Urothelium cell line (cell line): ENCODE measurements at places on chromosomes 11 and 22.

DNA sequence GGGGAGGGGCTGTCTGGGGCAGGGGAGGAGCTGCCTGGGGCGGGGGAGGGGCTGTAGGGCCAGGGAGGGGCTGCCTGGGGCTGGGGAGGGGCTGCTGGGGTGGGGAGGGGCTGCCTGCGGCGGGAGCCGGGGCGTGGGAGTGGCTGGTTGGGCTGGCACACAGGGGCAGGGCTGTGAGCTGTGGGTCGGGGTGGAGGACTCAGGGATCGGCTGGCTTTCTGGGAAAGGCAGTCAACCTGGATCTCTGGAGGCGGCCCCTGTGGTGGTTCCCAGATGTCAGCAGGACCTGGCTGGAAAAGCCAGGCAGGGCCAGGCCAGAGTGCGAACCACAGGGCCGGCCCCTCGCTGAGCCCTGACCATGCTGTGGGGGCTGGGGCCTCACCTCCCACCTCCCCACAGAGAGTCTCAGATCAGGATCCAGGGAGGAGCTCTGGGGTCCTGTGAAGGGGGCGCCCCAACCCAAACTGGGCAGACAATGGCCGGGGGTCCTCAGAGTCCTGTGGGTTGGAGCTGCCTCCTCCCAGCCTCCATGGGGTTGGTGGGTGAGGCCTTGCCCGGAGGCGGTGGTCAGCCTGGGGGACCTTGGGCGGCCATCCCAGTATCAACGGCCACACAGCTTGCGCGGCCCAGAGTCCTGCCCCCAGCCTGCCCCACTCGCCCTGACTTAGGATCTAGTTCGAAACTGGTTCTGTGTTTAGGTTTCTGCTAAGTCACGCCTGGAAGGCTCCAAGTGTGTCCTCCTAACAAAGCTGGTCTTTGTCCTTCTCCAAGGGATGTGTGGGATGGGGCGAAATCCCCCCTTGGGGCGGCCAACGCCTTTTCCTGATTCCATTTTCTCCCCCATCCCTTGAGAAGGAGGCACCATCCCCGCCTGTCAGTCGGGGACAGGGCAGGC lies 1.9 kb downstream of the MUC5B start:
- DNase-seq = no peak

GRCh38 chr11:120391854-120392253 lies 55.6 kb downstream of the ARHGEF12 start:
- no peak for DNase-seq

- DNase-seq = no peak
Observed at GRCh38 chr11:132033051-132033450, 662.6 kb downstream of the NTM start.

GRCh38 chr11:122696662-122697061 lies 41.1 kb downstream of the UBASH3B start:
- DNase-seq = no peak

DNA sequence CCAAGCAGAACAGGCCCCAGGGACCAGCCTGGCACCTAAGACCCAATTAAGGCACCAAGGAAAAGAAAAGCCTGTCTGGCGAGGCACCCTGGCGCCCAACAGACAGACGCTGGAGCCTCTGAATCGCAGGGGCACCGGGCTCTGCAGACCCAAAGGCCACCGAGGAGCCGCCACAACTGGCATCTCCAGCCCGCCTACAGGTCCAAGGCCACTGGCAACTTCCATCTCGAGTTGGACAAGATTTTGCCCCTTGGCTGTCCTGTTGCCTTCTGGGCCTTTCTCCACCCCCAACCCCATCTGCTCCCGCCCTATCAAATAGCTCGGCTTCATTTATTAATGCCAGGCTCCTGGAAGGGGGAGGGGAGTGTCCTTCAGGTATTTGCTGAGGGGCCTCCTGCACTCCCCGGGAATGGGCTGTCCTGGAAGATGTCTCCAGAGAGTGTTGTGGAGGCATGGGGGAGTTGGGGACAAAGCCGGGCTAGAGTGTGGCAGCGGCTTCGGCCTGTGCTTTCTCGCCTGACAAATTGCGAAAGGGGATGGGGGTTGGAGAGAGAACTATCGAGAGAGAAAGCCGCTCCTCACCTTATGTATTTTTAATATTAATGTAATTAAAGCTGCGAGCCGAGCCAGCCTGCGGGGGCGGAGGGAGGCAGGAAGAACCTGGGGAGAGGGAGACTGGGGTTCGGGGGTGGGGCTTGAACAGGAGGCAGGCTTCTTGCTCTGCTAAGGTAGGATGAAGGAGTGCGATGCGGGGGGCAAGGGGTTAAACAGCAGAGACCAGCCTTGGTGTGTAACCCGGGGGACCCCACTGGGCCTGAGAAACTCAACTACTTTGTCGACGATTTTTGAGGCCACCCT lies 2.0 kb downstream of the DSCAML1 start:
- no peak for DNase-seq

DNA sequence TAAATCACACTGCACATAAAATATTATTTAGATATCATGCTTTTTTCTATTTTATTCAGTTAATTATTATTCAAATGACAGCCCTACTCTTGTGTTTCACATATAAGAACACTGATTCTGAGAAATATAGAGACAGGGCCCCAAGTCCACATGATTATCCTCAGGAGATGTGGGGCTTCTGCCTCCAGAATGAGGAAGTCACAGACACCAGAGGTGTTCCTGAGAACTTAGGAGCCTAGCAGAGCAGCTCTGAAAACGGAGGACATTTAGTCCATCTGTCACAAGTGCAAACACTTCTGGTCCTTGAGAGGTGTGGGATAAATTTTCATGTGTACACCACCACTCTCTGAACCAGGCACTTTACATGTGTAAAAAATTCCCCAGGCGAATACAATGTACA lies 26.2 kb downstream of the TRIM66 start:
- no peak for DNase-seq

DNA sequence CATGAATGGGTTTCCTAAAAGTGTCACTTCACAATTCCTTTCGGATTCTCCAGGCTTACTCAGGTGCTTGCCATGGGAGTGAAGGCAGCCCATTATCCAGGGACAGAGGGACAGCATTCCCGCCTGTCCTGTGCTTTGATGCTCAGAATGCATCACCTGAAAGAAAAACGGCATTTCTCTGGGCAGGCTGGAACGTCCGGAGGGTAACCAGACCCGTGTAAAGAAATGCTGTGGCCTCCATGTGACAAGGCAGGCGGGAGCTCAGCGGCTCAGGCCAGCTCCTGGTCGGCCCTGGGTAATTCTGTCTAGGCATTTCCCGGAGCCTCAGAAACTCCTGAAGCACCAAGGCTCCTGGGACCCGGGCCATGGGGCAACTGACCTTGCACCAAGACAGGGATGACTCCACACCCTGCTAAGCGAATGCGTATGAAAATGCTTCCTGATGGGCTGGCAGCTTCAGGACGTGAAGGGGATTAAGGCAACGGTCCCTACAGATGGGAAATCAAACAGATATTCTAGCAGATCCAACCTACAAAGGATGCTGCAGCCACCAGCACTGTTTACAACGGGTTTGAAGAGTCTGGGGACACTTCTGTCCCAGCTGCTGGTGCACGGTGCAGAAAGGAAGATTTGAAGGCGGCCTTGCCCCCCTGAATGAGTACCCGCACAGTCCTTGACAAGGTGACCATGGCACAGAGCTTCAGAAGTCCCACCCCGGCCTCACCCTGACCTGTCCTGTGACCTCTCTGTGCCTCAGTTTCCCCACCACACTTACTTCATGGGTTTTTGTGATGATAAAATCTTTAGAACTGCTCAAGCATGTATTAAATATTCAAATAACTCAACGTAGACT lies 13.6 kb upstream of the FGF3 start:
- no peak for DNase-seq

- no peak for DNase-seq
Observed at GRCh38 chr22:25718135-25718840, 23.7 kb upstream of the MYO18B start.

- DNase-seq = no peak
Observed at GRCh38 chr22:30675436-30675835, 7.8 kb upstream of the DUSP18 start.

DNA sequence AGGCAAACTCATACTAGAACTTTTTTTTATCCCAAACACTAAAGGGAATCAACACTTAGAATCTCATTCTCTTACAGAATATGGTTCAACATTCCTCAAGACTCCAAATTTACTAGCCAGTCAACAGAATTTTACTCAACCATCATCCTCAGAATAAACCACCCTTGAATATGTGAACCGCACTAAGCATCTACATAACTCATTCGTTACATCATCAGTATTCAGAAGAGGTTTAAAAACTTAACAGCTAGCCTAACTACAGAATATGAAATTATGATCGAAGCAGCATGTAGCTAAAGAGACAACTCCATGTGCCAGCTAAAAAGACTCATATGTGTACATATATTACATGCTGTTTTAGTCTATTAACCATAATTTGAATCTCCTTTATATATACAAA lies 47.9 kb downstream of the CLDN25 start:
- DNase-seq = no peak

- DNase-seq = no peak
Observed at GRCh38 chr22:44519886-44520285, 21.9 kb upstream of the RTL6 start.

GRCh38 chr11:69861901-69862300 lies 42.7 kb upstream of the FGF3 start:
- no peak for DNase-seq

GRCh38 chr22:44571566-44572413 lies 73.8 kb upstream of the RTL6 start:
- no peak for DNase-seq

GRCh38 chr11:122360875-122361274 lies 244.9 kb upstream of the BLID start:
- DNase-seq = no peak

GRCh38 chr22:29060251-29060869 lies 1.3 kb downstream of the C22orf31 start:
- no peak for DNase-seq

DNA sequence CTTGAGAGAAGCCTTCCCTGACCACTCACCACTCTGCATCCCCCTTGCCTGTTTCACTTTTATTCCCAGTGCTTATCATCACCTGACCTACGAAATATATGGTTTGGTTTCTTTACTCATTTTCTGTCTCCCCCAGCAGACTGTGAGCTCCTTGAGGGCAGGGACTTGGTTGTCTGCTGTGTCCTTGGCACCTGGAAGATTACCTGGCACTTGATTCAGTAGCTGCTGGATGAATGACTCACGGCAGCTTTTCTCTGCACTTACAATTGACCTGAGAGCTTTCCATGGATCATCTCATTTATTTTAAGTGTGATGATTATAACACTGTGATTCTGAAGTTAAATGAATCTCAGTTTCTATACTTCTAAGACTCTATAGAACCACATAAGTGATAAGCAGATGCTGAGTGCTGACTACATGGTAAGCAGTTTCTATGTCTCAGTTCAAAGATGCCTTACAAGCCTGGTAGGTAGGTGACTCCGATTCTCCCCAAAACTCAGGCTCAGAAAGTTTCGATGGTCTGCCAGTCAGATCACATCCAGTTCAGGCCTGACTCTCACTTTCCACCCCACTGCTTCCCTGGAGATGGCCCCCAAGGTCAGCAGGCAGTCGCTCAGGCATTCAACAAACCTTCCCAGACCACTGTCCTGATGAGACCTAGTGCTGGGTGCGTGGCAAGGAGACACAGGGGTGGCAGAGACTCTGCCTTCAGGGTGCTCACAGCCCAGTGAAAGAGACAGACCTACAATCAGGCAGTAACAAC lies 11.6 kb downstream of the IL2RB start:
- no peak for DNase-seq
